ENCODE measurements at places on chromosomes 3 and 15. TPM values are rescaled to one million over a fixed set of nuclear protein-coding genes. Genes with fewer than 3 reads are reported as not detected.

- H3K4me3 ChIP-seq: no peak overlapping the region
- no peak overlapping the region for H3K27ac ChIP-seq
- H3K36me3 ChIP-seq: no peaks in the 10 kb centered on the region
- H3K4me1 ChIP-seq: no peaks in the 10 kb centered on the region
Observed at GRCh38 chr15:66364944-66365528, 8.6 kb upstream of the TIPIN start.

- no peak for DNase-seq
- no peaks in the 10 kb centered on the region for H3K4me1 ChIP-seq
- H3K27ac ChIP-seq: no peak overlapping the region
- no peaks in the 10 kb centered on the region for H3K27me3 ChIP-seq
Observed at GRCh38 chr3:77354958-77355357, 315.1 kb downstream of the ROBO2 start.

The ZMYND10 gene
- total RNA-seq: 14.2 TPM

The ITGA11 gene
- 11.1 TPM for total RNA-seq

DNA sequence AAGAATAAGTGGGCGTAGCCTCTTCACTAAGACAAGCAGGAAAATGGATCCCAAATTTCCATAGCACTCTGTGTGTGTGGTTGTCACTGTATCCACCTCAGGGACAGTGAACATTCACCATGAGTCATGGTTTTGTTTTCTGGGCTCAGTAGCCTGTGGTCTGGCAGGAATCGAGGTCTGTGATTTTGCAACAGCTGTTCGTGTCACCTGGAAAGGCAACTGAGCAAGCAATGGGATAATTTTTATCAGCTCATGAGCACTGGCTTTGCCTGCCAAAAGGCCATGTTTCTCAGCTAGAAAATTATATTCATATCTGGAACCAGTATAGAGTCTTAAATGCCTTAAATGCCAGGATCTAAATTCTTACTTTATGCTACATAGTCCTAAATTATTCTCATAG, 60.9 kb downstream of the STRIT1 start:
- H3K27ac ChIP-seq: no peak overlapping the region
- H3K4me3 ChIP-seq: no peak overlapping the region
- no peaks in the 10 kb centered on the region for H3K4me1 ChIP-seq
- H3K27me3 ChIP-seq: no peaks in the 10 kb centered on the region
- no peaks in the 10 kb centered on the region for H3K36me3 ChIP-seq

DNA sequence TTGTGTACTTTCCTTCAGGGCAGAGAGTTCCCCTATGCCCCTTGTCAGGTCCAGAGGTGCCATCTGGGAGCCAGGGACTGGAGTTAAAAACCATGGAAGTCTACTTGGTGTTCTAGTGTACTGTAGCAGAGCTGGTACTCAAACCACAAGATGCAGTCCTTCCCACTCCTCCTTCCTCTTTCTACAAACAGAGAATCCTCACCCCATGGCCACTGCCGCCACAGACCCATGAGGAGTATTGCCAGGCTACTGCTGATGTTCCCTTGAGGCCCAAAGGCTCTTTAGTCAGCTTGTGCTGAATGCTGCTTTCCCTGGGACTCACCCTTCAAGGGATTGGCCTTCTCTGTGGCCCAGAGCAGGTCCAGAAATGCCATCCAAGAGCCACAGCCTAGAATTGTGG, 229.2 kb upstream of the ZPLD1 start:
- no peak for DNase-seq
- H3K4me3 ChIP-seq: no peak overlapping the region
- H3K27ac ChIP-seq: no peak overlapping the region
- peaks cover 4% of the 10 kb centered on the region for H3K4me1 ChIP-seq
- H3K27me3 ChIP-seq: no peaks in the 10 kb centered on the region
- H3K36me3 ChIP-seq: no peaks in the 10 kb centered on the region

The FGD5 gene
- total RNA-seq: 40.1 TPM

All from kidney (tissue), 22 donors.